MM.1S (cell line): ENCODE measurements at places on chromosomes 5 and 9.

DNA sequence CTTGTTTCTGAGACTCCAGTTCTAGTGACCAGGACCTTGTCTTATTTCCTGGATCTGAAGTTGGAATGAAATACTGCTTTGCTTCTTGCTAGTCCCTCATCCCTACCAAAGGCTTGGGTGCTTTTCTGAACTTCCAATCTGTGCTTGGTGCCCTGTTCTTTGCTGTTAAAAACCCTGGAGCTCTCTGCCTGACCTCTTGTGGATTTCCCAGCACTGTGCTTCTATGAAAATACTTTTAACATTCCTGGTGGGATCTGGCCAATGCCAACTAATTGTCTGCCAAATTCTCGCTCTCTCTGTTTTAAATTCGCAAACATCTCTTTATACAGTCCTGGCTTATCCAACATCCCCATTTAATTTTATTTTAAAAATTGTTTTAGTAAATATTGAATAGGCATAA is 26.7 kb upstream of the CSNK1G3 start:
- no peak for DNase-seq

DNA sequence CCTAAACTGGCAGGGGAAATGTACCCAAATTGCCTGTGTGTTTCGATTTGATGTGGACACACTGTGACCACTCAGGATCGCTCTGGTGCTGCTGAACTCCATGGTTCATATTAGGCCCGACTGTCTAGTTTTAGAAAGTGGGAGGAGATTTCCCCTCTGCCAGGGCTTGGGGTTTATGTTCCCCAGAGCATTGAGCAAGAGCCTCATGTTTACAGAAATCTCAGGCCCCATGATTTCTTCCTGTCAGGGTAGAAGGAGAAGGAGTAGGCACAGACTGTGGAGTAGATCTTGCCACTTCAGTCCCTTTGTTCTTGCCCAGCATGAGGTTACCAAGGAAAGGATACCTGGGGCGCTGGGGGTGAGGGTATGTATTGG is 40.8 kb upstream of the GLRX start:
- DNase-seq, result no peak

GRCh38 chr5:132465059-132465707 is 25.4 kb downstream of the IRF1 start:
- DNase-seq, result no peak

DNA sequence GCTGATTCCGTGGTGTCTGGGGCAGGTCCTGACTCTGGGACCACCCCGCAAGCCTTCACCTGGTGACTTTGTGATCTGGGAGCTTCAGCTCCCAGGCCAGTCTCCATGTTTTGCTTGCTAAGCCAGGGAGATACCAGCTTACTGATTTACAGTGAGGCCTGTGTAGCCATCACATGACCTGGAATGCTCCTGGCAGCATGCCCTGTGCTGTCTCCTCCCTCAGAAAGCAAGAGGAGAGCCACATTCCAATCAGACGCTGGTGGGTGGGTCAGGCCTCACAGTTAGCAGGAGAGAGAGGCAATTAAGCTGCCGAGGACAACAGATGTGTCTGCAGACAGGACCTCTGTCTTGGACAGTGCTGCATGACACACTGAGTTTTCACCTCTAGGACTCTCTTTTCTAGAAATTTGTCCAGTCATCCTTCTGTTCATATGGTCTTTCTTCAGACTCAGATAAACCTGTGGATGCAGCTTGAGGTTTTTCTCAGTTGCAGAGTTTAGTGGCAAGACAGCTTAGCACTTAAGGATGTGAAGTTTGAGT is 24.4 kb upstream of the GRPEL2 start:
- no peak for DNase-seq

DNA sequence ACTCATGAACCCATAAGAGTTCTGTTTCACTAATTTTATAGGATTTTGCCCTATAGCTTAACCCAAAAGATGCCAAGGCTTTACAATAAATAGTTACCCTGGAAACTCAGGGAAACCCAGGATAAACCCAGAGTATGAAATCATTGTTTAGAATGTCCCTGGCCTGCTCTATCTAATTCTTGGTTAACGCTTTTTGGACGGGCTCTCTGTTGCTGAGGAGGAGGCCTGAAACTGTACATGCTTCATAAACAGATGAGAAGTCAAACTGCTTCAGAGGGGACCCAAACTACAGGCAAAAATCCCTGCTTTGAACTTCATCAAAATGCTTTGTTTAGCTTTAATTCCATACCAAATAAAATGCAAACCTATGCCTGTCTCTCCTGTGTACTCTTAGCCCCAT is 291.9 kb downstream of the SH3GL2 start:
- DNase-seq, result no peak

DNA sequence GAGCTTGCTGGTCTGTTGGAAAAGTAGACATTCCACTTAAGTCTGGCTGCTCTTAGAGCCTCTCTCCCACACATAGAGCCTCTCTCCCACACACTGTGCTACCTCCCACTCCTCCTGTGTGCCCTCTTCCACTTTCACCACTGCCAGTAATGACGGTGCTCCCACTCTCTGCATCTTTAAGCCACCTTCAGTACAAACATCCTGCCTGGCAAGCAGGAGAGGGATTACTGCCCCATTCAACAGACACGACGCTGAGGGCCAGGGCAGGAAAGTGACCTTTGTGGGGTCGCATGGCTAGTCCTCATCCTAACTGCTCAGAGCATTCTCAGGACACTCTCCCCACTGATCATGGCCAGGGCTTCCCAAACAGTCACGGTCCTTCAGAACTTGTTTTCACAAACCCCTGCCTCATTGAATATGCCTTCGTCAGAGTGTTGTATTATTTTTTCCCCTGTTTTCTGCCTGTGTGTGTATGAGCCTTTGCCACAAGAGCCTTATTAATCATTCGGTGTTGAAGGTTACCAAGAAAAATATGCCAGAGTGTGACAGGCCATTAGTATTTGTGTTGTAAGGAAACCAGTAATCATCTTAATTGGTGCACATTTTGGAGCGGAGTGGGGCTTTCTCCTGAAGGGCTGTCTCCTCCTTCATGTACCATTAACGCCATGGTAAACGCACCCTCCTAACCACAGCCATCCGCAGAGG is 87.1 kb upstream of the SAP30L start:
- DNase-seq, result no peak
